ENCODE measurements at places on chromosomes 6 and 20.

GRCh38 chr6:43454290-43454695, 1.1 kb downstream of the DLK2 start:
- DNase-seq, result no peak

GRCh38 chr6:30615958-30616810, 859 bp downstream of the PPP1R10 start:
- no peak for DNase-seq

DNA sequence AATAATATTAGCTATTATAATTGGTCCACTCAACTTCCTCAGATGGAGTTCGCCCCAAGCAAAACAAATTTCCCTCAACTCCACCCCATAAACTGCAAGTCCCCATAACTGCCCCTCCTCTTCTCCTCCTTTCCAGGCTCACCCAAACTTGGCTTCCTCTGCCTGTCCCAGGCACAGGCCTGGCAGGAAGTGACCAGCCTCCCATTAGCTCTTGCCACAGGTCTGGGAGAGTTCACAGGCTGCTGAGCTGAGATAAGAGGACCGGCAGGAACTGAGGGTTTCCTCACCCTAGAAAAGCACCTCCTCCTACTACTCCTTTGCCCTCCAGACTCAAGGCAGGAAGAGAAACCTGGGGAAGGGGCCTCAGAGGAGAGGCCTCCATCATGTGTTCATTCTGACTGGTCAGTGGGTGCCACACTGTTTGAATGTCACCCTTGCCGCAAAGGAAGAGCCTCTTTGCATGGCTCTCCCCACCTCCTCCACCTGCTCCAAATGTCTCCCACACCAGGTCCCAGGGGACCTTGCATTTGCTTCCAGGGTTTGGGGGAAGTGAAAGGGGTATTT, 24.5 kb upstream of the SMIM29 start:
- no peak for DNase-seq

DNA sequence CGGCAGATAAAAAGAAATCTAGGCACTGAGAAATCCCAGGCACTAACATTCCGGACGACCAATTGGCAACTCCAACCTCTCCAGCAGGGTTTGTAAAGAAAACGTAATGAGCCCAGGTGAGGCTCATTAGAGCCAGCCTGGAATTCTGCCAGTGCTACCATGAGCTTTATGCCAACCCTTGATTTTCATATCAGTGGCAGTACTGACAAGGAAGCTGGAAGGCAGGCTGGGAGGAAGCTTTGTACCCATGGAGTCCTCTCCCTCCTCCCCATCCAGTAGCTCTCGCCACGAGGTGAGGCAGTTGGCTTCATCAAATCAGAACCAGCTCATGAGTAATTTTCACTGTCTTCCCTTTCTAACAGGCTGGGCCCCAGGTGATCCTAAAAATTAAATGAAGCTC, 250.2 kb downstream of the ZNF217 start:
- no peak for DNase-seq

- DNase-seq, result no peak
These were observed 165.9 kb upstream of the IRAK1BP1 start for GRCh38 chr6:78701407-78701806.

DNA sequence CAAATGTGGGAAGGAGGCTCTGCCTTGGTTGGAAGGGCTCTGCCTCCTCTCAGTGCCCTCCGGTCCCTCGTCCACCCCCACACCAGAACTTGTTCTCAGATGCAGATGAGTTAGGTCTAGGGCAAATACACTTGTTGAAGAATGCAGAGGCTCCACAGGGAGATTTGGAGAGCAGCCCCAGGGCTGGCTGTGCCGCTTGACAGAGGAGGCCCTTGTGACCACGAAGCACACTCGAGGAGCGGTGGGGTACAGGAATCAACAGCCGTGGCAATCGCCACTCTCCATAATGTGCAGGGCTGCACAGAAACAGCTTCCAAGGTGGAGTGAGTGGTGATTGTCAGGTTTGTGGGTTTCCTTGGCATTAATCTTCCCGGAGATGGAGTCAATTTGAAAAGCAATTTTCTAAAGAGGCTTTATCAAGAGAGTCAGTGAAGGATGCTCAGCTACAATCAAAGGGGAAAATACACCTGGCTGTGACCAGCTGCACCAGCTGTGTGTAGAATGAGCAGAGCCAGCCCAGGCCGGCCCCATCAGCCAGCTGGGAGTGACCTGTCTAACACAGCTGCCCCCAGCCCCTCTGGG, 59.5 kb downstream of the BFSP1 start:
- DNase-seq, result no peak

DNA sequence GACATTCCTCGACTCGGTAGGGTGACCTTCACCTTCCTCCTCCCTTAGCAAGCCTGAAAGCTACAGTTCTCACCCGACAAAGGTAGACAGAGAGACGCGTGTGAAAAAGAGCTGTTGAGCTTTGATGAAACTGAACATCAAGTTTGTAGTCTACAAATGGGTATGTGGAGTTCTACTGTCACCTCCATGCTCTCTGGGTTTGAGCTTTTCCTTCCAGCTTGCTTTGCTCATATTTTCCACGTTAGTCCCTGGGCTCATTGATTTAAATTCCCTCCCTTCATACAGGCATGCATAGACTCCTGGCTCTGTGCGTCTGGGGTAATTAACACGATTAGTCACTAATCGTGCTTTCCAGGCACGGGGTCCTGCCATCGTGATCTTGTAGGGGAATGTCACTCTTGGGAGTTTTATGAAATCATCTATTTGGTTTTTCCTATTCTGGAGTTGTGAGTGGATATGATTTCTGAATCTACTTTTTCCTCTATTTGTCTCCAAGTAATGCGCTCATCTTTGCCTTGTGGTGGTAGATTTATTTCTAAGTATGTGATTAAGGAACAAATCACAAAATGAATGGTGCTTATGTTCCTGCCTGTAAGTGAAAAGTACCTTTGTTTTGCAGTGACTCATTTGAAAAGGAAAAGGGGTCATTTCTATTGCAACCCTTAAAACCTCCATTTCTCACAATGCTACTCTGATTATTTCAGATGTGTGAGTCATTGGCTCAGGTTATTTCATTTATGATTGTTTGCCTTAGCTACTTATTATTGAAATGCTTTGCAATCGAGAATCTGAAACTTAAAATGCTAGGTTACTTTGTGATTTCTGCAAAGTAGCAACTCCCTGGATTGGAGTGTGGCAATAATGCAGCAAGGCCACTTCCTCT, 154.6 kb downstream of the ZDHHC14 start:
- no peak for DNase-seq

GRCh38 chr6:35052694-35053565, 88.2 kb downstream of the TCP11 start:
- DNase-seq, result no peak

DNA sequence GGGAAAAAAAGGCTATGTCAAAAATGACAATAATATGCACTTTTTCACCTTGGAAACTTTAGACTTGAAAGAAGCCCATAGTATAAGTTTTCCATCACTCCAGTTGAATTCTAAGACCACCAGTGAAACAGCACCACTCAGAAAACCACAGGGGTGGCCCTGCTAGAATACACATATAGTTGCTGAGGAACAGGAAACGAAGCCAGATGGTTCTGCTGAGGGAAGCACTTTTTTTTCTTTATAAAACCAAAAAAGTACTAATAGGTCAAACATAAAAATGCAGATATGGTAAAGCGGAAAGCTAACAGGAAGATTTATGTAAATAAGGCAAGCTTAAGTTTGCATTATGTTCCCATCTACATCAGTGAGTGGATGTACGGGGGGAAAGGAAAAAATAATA, 303.9 kb downstream of the FOXC1 start:
- no peak for DNase-seq

GRCh38 chr6:119314885-119315272, 34.7 kb downstream of the MAN1A1 start:
- DNase-seq, result no peak

Measured in NCI-H1048 (cell line).